ENCODE measurements at places on chromosomes 5 and 9.

DNA sequence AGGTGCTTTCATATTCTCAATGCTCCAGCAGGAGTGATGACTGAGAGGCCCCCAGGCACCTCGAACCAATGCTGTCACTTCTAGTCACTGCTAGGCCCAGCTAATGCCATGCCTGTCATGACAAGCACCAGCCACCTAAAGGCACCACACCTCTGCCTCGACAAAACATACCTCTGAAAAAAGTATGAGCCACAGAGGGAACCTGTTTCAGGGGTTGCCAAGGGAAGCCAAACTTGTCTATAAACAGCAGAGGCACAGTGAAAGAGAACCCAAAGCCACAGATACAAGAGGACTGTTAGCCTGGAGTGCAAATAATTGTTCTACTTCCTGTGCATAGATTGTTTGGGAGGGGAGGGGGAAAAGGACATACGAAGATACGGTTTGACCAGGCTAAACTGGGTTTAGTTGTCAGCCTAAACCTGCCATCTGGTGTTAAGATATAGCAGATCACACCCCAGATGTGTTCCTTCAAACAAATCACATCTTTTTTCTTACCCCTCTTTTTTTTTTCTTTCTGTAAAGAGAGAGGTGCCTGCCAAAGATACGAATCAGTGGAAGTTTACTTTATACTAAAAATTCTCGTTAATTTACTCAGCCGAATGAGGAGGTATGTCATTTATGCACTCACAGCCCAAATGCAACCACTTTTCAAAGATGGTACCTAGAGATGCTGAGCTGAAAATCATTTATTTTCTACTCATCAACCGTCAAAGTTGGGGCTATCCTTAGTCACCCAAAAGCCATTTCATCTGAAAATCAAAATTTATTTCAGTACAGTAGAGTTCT is 45.7 kb downstream of the BNC2 start:
- no peak for DNase-seq

GRCh38 chr5:11527652-11528349 is 376.4 kb downstream of the CTNND2 start:
- DNase-seq, result no peak

GRCh38 chr5:29208024-29208423 is 1985.5 kb upstream of the CDH6 start:
- no peak for DNase-seq

DNA sequence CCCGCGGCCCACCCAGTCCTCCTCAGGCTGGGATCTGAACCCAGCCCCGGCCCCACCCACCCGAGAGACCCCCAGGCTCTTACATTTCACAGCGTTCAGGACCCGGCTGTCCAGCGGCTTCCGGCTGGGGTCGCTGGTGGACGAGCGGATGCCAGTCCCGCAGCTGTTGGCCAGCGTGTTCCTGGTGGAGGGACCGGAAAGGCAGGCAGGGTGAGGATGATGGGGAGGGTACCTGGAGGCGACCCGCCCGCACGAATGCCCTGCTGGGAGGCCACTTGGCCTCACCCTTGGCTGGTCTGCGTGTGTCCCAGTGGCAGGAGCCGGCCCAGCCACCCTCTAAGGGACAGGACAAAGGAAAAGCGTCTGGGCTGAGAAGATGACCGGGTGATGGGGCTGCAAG is 51.9 kb upstream of the UBAC1 start:
- DNase-seq, result no peak

- no peak for DNase-seq
Observed at GRCh38 chr5:60350794-60351193, 349.2 kb downstream of the DEPDC1B start.

GRCh38 chr5:116766470-116766947 is 191.9 kb upstream of the SEMA6A start:
- no peak for DNase-seq

DNA sequence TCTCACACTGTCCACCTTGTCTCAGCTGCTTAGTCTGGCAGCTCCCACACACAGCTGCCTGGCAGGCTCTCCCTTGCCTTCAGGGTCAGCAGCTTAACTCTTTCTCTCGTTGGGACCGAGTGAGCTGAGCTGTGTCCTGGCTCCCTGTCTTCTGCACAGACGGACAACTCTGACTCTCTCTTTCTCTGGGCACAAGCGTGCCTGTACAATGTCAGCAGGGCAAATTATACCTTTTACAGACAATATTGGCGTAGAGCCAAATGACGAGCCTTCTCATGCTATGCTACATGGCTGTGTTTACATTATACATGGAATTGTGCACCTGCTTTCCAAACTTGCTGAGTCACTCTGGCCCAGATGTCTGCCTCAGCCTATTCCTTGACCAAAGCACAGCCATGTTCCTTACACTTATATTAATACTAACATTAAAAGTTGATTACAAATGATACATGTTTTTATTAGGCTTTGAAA is 188.6 kb downstream of the CYLC2 start:
- no peak for DNase-seq

DNA sequence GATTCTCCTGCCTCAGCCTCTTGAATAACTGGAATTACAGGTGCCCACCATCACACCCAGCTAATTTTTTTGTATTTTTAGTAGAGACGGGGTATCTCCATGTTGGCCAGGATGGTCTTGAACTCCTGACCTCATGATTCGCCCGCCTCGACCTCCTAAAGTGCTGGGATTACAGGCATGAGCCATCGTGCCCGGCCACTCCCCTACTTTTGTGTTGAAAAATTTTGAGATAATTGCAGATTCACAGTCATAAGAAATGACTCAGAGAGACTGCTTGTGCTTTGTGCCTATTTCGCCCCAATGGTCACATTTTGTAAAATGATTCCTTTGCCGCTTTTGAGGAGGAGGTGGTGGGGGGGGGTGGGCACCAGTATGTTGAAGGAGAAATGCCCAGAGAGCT is 48.1 kb upstream of the SH3PXD2B start:
- no peak for DNase-seq

GRCh38 chr9:72551306-72551705 is 29.9 kb downstream of the TMC1 start:
- DNase-seq, result no peak

GRCh38 chr5:157993986-157994691 is 135.2 kb upstream of the CLINT1 start:
- no peak for DNase-seq

- DNase-seq, result peak; percentile 75
Observed at GRCh38 chr5:8756498-8757084, 789.3 kb downstream of the SEMA5A start.

DNA sequence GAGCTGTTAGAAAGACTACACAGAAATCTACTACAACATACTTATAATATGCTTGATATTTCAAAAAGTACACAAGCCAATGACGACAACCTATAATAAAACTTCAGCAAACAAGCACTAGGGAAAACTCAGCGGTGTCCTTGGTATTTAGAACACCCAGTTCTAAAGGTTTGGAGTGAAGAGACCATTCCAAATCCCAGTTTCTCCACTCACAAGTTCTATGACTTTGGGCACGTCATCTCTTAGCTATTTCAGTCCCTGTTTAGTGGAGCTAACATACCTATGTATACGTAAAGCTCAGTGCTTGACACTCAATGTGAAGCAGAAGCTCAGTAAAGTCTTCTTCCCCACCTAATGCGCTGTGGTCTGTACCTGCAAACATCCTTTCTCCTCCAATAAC is 52.8 kb downstream of the MLLT3 start:
- DNase-seq, result no peak
